ENCODE measurements at places on chromosomes 5 and 9. TPM values are rescaled to one million over a fixed set of nuclear protein-coding genes. Genes with fewer than 3 reads are reported as not detected.

The SEMA4D gene
- total RNA-seq, result 68.0 TPM

DNA sequence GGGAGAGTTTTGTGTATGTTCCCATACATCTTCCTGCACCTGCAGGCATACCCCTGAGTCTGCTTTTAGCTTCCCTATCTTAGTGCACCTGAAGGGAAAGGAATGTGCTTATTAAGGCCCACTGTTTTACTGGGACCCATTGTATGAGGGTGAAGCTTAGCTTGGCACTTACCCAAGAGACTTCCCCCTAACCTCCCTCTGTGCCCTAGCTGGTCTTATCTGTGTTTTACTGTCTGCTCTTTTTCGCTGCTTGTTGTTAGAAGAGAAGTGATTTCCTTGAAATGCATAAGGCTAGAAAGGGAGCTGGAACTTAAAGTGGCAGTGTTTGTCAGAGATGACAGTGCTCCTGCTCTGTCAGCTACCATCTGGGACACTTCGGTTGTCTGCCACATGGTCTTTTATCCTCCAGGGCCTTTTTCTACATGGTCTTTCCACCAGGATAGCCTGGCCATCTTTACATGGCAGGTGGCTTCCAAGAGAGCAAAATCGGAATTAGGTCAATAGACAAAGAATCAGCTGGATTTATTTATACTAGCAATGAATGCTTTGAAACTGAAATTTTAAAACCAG lies 122.5 kb upstream of the SLC44A1 start:
- no peak for DNase-seq

- DNase-seq, result no peak
Measured at GRCh38 chr9:9998491-9999287, 614.1 kb downstream of the PTPRD start.

GRCh38 chr5:98231089-98231488 lies 542.4 kb upstream of the RGMB start:
- DNase-seq, result no peak

DNA sequence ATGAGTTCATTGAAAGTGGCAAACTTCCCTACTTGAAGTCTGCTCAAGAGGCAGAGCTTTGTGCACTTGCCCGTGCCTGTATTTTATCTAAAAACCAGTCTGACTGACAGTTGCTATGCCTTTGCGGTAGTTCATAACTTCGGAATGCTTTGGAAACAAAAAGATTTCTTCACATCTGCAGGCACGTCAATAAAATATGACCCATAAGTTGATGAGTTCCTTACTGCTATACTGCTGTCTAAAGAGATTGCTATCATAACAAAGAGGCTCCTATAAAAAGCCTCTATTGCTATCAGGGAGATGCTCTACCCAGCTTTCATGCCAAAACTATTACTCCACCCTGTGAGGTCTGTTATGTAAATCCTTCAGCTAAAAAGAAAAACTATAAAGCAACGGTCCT lies 25.4 kb upstream of the RNF20 start:
- DNase-seq, result no peak

GRCh38 chr5:74239261-74239660 lies 401.3 kb downstream of the ENC1 start:
- no peak for DNase-seq

- DNase-seq, result no peak
Measured at GRCh38 chr5:57455511-57456455, 26.8 kb downstream of the ACTBL2 start.

DNA sequence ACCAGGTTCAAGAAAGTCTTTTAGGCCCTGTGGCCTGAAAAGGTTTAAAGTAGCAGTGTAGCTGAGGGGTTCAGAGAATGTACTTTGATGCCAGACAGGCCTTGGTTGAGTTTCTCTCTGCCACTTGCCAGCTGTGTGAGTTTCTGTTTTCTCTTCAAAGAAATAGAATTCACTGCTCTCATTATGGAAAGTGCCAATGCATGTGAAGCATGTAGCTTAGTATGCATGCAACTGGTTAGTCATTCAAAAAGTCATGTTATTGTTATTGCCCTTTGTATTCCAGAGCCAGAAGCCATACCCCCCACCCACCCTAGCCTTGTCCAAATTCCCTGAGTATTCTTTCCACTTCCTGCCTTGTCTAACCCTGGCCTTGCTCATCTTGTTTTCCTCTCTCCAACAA lies 101.7 kb downstream of the ADRB2 start:
- no peak for DNase-seq

DNA sequence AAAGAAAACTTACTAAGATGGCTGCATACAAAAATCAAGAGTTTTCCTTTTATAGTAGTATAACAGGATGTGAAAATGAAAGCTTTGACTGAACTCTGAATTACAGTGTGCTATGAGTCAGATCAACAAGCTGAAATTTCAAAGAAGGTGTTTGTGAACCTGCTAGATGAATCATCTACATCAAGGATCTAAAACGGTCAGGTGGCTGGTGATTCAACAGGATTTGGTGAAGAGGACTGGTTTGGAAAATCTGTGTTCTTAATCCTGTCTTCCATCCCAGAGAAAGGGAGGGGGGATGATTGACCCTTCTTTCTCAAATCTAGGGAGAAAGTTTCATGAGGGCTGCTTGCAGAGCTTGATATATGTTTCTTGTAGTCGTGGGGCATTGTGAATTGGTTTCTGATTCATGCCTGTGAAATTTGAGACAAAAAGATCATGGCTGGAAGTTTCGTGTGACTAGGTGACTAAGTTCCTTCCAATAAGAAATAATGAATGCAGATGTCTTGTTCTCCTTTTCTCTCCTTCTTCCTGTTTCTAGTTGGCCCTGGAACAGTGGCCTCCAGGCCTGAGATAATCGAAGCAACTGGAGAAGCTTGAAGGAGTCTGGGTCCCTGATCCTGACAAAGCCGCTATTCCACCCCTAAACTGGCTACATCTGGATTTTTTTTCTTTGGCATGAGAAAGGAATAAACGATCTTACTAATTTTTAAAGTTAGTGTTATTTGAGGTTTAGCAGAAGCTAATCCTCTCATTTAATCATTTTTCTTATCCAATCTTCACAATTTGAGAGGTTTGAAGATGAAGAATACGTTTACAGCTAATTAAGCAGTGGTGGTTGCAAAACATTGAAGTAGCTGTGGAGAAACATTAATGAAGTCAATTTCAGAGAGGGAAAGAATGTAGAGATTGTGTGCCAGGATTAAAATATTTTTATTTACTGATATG lies 67.2 kb downstream of the MRPS30 start:
- no peak for DNase-seq

GRCh38 chr5:57186194-57186593 lies 12.3 kb downstream of the GPBP1 start:
- DNase-seq, result no peak

All from activated B cell treated with CpG ODN at 0.5 μM for 24 hours (primary cell).